Stimulated activated CD8-positive, alpha-beta memory T cell treated with anti-CD3 and anti-CD28 coated beads, Interleukin-2, amount 100 ng/mL, for 1 hour (primary cell): ENCODE measurements at places on chromosomes 2 and 18.

GRCh38 chr18:38575648-38576047 lies 1010.0 kb upstream of the CELF4 start:
- DNase-seq, result no peak

GRCh38 chr2:60745330-60745729 lies 10.7 kb upstream of the PAPOLG start:
- no peak for DNase-seq

DNA sequence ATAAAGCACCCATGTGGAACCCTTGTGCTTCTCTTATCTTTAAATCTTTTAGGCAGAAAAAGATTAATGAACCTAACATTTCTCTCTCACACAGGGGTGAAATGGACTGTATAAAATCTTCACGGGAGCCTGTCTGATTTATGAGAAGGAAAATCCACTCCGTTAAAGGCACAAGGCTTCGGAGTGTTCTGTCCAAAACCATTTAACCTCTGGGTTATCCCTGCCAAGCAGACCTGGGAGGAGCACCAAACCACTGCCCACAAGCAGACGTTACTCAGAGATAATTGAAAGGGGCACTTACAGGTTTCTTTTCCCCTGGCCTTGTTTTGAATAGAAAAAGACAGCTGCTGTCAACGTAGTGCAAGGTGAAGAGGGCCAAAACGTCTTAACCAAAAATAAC lies 184.4 kb upstream of the DOK6 start:
- DNase-seq, result no peak

- no peak for DNase-seq
Measured at GRCh38 chr2:121505005-121505404, 25.7 kb upstream of the RNU4ATAC start.

DNA sequence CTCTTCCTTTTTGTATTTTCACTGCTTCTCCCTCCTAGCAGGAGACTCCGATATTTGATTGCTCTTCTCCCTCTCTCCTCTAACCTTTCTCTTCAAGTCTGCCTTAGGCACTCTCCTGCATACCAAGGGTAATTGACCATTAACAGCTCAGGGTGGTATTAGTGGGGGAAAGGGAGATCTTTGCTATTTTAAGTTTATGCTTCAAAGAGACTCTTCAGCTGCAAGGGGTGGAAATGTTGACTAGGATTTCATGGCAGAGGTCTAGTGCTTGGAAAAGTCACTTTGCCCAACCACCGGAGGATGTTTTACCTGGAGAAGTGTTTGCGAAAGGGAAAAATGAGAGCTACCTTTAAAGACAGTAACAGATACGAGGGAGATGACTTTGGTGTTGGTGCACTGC lies 453.7 kb downstream of the SLC4A3 start:
- no peak for DNase-seq

DNA sequence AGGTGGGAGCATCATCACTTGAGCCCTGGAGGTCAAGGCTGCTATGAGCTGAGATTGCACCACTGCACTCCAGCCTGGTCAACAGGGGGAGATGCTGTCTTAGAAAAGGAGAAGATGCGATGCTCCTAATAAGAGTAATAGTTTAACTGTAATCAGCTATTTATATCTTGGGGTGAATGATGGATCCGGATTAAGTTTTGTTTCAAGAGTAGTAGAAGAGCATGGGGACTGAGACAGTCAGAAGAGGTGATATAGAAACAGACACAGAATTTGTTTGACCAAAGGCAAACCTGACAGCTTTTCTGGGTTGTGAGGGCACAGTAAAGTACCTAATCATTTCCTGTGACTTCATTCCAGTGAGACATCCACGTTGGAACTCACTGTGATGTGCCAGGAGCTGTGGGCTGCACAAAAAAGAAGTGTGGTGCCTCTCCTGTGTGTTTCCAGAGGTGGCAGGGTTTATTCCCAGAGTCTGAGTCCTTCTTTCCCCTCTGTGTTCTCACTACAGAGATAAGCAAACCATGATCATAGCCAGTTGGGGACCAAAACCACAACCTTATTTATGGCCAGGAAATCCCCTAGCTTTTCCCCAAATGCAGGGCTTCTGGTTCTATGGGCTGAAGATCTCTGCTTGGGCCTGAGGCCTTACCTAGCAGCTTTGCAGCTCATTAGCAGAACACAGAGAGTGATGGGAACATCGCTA lies 113.7 kb downstream of the XRCC5 start:
- no peak for DNase-seq

DNA sequence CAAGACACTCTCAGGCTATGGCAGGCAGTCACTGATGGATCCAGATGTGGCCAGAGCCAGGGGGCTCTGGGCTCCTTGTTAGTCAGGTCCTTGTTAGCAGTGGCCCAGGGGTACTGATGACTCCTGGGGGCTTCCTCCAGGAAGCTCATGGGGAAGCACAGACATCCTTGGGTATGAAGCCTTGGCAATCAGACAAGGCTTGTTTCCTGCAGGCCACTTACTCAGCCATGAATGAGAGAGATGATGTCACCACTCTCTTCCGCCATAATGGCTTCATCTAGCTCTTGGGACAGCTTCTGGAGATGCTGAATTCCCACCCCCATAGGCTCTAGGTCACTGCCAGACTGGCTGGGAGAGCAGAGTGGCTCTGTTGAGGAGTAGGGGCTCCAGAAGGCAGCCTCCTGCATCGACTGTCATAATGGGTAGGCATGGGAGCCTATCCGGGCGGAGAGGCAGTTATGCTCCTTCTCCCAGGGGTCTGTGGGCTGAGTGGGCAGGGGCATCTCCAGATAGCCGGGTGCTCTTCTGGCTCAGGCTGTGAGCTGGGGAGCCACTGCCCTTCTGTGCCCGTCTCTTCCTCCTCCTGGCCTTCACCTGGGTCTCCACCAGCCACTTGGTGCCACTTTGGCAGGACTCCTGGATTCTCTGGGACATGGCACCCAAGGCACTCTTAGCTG lies 40.2 kb upstream of the BMPR2 start:
- DNase-seq, result no peak

DNA sequence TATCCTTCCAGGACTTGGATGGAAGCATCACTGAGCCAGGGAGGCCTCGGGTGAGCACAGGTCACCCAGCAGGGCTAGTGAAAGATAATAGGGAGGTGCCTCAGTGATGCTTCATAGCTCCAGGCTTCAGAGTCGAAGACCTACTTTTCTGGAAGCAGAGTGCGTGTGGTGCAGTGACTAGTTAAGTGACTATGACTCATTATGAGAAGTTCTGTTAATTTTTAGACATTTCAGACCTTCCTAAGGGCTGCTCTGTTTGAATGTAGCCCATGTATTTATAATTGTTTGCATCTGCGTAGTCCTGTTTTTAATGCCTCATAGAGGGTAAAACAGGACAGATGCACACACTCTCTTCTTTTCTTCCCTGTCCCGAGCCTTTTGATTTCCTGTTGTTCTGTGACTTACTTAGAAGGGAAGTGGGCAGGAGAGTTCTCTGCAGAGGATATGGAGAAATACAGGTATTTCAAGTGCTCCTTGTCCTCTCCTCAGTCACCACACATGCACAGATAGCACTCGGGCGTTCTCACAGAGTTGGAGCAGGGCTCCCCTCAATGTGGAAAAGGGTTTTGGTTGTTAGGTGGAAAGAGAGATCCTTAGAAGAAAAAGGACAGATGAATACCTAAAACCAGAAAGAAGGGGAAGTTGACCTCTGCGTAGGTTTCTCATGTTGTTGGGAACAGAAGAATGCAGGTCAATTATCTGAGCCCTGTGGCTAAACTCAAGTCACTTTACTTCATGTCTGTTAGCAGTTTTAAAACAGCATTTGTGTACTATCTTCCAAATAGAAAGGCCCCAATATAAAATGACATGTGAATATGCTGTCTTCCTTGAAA lies 34.7 kb downstream of the RALB start:
- no peak for DNase-seq

GRCh38 chr18:6629635-6630140 lies 99.8 kb upstream of the ARHGAP28 start:
- DNase-seq, result no peak

GRCh38 chr2:238916176-238916874 lies 68.4 kb downstream of the TWIST2 start:
- DNase-seq, result no peak

DNA sequence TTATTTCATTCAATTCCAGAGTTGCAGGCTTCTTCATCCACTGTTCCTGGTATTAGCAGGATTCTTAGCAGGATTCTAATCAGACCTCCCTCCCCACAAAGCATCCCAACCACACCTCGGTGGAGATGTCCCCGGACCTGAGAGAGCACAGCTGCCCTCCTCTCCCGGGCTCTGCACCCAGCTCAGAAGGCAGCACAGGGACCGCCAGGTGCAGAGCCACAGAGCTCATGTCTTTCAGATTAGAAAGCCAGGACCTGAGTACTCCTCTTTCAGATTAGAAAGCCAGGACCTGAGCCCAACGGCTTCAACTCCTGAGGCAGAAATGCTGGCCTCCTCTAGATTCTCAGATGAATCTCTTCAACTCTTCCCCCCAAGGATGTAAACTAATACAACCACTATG lies 152.3 kb downstream of the MYO5B start:
- DNase-seq, result no peak

DNA sequence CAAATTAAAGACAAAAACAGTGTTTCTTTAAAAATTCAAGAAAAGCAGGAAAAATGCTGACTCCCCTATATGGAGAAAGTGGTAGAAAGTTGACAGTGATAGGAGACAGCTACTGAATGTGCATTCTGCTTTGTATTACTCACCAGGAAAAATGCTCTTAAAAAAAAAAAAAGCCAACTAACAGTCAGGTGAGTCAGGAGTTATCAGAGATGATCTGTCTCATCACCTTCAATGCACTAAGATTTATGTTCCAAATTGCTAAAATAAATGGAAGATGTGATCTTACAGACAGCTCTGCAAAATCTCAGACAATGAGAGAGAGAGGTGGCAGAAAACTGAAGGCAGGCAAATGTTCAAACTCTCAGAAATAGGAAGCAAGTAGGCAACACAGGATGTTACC lies 47.6 kb upstream of the ZNF521 start:
- DNase-seq, result no peak

DNA sequence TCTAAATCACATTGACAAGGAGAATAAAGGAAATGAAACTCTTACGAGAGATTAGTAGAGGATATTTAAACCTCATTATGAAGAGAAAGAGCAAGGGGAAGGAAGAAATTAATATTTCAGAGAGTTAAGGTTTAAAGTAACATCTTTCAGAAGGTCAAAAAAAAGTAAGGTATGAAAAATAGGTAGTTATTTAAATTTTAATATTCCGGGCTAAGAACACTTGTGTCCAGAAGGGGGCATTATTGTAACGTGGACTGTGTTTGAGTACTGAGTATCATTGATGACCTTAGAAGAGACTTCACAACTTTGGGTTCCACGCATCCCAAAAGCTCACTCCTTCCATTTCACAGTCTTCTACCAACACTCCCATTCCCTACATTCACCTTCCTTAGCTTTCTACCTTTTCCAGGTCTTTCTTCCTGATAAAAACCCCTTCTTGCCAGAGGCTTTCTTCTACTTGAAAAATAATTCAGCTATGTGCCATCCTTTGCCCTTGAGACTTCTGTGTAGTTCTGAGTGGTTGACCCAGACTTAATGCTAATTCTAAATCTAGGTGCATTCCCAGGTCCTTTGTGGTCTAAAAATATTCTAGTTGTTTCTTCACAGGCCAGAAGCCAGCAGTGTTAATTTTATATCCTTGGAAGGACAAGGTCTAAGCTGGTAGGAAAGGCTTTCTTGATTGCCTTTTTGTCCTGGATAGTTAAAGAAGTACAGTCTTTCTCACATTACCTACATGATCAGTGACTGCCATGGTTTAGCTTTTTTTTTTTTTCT lies 16.5 kb downstream of the DYNC1I2 start:
- DNase-seq, result no peak

- no peak for DNase-seq
Measured at GRCh38 chr18:75029481-75029880, 179.5 kb downstream of the PTGR3 start.

GRCh38 chr2:173048897-173049661 lies 26.6 kb upstream of the MAP3K20 start:
- no peak for DNase-seq

DNA sequence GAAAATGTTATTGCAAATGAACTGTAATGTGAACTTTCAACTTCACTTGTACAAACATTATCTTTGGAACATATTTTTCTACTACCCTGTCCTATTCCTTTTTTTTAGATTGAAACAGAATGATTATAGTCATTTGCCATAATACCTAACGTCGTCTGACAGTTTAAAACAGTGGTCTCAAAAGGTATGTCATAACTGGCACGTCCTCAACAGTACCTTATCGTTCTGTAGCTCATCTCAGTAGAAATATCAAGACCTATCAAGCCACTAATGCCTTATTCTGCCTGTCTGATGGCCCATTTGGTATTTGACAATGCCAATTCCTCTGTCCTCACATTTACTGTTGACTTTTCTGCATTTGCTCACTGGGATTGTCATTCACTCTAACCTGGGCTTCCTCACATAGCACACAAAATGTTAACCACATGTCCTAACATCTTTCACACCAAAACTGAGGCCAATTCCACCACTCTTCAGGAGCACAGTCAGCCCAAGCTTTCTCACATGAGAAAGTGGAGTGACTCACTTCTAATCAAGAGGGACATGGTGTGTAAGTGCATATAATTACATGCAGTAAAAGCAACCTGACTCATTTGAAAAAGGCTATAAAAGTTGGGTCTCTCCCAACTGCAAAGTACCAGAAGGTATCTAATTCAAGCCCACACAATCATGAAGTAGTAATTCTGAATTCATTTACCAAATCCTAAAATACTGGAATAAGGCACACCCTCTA lies 34.8 kb downstream of the DNER start:
- DNase-seq, result no peak

DNA sequence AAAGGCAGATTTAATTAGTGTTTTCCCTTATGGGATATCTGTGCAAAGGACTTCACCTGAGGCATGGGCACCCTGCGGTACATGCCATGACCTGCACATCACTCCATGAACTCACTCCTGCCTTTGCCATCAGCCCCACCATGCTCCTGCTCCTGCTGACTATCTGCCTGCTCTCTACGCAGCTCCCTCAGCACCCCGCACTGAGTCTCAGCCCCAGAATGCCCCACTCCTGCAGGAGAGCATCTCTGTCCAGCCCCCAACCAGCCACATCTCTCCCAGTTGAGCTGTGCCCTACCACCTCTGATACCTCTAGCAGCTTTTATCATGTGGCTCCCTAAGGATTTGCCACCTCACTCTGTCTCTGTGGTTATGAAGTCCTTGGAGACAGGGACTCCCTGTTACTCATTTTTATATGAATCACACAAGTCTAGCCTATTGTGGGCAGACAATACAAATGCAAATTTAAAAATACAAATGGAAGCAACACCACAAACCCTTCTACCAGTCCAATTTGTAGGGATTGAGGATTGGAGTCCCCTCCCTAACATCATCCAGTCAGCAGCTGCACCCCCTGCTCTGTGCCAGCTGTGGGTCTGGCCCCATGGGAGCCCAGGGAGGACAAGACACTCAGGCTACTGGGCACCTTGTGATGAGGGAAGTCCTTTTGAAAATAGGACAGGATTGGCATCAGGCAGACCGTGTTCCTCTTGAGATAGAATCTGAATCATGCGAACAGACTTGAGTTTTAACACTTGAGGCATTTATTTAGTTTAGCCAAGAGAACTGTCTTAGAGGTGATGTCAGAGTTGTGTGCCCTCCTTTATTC lies 689.6 kb upstream of the HS6ST1 start:
- no peak for DNase-seq

GRCh38 chr18:47545613-47546012 lies 294.2 kb upstream of the SKOR2 start:
- DNase-seq, result no peak

- no peak for DNase-seq
Measured at GRCh38 chr2:205714058-205714776, 31.9 kb downstream of the NRP2 start.
